Tibial nerve (tissue), 4 donors: ENCODE measurements at places on chromosomes 2 and 18.
A peak's percentile ranks its signal among the peaks of the same experiment; 100 is the strongest.

DNA sequence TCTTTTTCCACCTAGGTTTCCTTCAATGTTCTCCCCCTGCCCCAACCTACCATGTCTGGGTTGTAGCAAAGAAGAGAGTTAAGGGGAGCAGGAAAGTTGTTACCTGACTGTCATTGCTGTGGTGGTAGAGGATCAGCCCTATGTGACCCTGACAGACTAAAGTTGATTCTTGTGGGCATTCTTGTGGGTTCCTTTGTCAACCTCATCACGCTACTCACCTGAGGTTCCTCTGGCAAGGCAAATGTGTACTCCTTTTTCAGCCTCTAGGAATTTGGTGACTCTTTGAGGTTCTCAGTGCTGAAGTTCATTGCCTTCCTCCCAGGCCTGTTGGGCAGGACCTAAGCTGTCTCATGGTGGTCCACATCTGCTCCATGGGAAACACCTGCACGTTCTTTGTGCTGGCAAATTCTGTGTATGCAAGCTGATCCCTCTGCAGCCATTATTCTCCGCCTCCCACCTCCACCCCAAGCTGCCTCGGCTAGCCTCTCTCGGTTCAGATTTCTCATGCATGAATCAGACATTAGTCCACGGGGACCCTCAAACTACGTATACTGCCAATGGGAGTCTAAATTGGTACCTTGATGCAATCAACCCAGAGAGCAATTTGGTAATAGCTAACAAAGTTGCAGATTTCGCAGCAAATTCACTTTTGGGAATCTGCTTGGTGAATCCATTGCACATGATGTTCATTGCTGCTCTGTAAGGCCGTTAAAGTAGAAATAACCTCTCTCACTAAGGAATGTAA lies 1.5 kb upstream of the GMCL1 start:
- H3K4me1 ChIP-seq, result peaks cover 20% of the 10 kb centered on the region
- no peak overlapping the region for H3K4me3 ChIP-seq
- no peak for DNase-seq

DNA sequence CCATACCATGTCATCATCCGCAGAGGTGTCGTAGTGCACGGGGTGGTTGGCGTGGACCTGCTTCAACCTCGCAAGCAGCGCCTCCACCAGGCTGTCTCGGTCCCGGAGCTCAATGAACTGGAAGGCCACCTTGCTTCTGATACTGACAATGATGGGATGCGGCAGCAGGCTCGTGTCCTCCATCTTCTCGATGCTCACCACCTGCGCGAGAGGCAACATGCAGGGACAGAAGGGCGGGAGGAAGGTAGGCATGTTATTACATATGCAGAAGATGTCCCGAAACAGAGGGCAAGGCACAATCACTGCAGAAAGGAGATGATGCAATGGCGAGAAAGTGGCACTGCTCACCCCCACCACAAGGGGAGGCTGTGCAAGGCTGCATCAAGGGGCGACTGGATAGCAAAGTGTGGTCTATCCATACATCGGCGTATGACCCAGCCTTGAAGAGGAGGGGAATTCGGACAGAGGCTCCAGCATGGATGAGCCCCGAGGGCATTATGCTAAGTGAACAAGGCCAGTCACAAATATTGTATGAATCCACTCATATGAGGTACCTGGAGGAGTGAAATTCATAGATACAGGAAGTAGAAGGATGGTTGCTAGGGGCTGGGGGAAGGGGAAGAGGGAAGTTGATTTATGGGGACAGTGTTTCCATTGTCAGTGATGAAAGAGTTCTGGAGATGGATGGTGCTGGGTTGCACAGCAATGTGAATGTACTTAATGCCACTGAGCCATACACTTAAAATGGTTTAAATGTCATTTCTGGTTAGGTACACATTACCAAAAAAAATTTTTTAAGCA lies 36.6 kb downstream of the RPL31 start:
- no peak for DNase-seq
- H3K27me3 ChIP-seq, result no peaks in the 10 kb centered on the region
- H3K4me1 ChIP-seq, result no peaks in the 10 kb centered on the region
- H3K27ac ChIP-seq, result no peak overlapping the region

GRCh38 chr2:178072383-178073301 lies at the start of gene PDE11A:
Gene PDE11A (minus strand): TSS chr2:178072777. CDS start chr2:178072437, 340 bp downstream.
- H3K4me3 ChIP-seq, result peak within 1 kb of the TSS; percentile 53
- no peaks in the 10 kb centered on the region for H3K36me3 ChIP-seq
- peak; percentile 52 for DNase-seq
- no peaks in the 10 kb centered on the region for H3K4me1 ChIP-seq
- no peak within 1 kb of the TSS for H3K27ac ChIP-seq

GRCh38 chr2:110903548-110903947 lies 171.2 kb downstream of the ACOXL start:
- no peaks in the 10 kb centered on the region for H3K27me3 ChIP-seq
- no peaks in the 10 kb centered on the region for H3K4me1 ChIP-seq
- H3K27ac ChIP-seq, result no peak overlapping the region
- no peak for DNase-seq
- no peak overlapping the region for H3K4me3 ChIP-seq
- no peaks in the 10 kb centered on the region for H3K36me3 ChIP-seq

- no peaks in the 10 kb centered on the region for H3K4me1 ChIP-seq
- H3K27ac ChIP-seq, result no peak overlapping the region
- H3K36me3 ChIP-seq, result no peaks in the 10 kb centered on the region
- no peak for DNase-seq
- H3K27me3 ChIP-seq, result no peaks in the 10 kb centered on the region
Measured at GRCh38 chr18:31064130-31064529, 21.6 kb upstream of the DSC3 start.

DNA sequence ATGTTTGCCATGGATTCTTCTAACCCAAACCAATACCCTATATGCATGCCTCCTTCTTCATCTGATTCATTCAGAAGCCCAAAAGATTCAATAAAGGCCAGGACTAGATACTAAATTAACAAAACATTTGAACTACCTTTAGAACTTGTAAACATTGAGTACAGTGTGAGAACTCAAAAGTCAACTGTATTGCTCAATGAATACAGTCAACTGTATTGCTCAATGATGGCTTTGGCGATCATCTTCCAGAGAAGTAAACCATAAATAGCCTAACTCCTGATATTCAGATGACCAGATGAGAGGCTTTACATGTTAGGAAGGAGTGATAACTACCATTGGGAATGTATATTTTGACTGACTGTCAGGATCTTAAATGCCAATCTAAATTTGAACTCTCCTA lies 206.5 kb upstream of the ITGA4 start:
- H3K27me3 ChIP-seq, result no peaks in the 10 kb centered on the region
- no peaks in the 10 kb centered on the region for H3K4me1 ChIP-seq
- DNase-seq, result no peak
- H3K36me3 ChIP-seq, result no peaks in the 10 kb centered on the region
- no peak overlapping the region for H3K27ac ChIP-seq
- H3K4me3 ChIP-seq, result no peak overlapping the region

GRCh38 chr18:23723121-23723520 lies 33.9 kb downstream of the LAMA3 start:
- H3K27ac ChIP-seq, result no peak overlapping the region
- no peaks in the 10 kb centered on the region for H3K4me1 ChIP-seq
- DNase-seq, result no peak
- no peaks in the 10 kb centered on the region for H3K27me3 ChIP-seq
- H3K4me3 ChIP-seq, result no peak overlapping the region

DNA sequence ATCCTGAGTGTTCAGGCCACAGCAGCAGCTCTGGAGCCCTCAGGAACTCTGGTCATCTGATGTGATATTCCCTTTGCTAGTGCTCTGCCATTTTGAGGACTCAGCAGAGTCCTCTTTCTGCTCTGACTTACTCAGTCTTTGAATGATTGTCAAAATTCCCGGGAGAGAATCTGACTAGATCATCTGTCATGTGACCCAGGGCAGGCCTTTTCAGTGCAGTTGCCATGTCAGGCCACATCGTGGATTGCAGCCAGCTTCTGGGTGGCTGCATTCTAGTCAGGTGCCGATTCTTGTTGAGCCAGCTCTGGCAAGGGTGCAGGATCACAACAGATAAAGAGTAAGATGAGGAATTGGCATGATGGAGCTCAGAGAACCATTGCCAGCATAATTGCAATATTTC lies 795.6 kb downstream of the CPS1 start:
- DNase-seq, result no peak
- no peak overlapping the region for H3K27ac ChIP-seq
- no peaks in the 10 kb centered on the region for H3K27me3 ChIP-seq
- H3K4me1 ChIP-seq, result no peaks in the 10 kb centered on the region

DNA sequence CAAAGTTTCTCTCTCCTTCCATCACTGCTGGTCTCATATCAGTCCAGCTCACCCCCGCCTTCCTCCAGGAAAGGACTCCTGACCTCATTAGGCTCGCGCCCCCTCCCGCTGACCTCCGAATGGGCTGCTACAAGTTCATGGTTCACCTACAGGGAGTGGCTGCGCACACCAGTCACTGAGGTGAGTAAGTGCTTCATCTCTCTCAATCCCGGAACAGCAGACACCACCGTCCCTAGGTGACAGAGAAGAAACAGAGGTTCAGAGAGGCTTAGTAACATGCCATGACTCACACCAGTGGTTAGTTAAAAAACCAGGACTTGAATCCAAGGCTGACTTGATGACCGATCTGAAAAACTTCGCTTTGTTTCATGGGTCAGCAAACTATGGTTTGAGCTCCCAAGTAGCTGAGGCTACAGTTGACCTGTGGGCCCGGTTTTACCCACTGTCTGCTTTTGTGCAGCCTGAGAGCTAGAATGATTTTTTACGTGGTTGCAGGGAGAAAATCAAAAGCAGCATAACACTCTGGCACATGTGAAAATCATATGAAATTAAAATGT lies 42.0 kb downstream of the ZFP36L2 start:
- H3K27ac ChIP-seq, result no peak overlapping the region
- peaks cover 3% of the 10 kb centered on the region for H3K4me1 ChIP-seq
- H3K27me3 ChIP-seq, result no peaks in the 10 kb centered on the region
- no peak overlapping the region for H3K4me3 ChIP-seq
- no peak for DNase-seq

GRCh38 chr2:122481244-122481622 lies 725.8 kb downstream of the TSN start:
- no peak for DNase-seq
- no peak overlapping the region for H3K27ac ChIP-seq
- H3K27me3 ChIP-seq, result no peaks in the 10 kb centered on the region
- no peaks in the 10 kb centered on the region for H3K4me1 ChIP-seq

DNA sequence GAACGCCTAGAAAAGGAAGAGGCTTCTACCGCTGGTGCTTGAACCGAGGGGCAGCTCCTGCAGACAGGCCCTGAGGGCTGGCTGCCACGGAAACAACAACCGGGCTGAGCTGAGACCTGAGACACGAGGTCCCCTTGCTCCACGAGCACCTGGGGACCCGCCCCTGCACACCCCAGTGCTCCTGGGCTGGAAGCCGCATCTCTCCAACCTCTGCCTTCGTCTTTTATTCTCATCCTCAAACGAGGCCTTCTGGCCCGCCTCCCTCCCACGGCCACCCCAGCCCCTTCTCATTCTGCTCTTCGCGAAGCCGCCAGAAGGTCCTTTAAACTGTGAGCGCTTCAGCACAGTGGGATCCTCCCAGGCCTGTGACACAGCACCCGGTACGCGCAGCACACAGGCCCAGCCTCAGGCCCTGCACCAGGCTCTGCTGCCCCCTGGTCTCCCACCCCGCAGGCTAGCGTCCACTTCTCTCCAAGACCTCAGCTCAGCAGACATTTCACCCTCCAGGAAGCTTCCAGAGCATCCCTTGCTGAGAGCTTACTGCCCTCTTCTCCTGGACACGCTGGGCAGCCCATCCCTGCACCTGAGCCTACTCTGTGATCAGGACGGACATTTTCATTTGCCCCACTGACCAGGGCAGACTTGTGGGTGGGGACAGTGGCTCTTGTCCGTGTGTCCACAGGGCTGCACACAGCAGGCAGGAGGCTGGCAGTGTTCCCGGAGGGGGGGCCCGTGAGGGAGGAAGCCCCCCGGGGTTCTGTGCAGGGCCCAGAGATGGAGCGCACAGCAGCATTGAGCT lies 149.7 kb downstream of the PXDN start:
- H3K4me3 ChIP-seq, result no peak overlapping the region
- no peak for DNase-seq
- peak overlapping the region; percentile 43 for H3K27ac ChIP-seq
- H3K36me3 ChIP-seq, result no peaks in the 10 kb centered on the region

DNA sequence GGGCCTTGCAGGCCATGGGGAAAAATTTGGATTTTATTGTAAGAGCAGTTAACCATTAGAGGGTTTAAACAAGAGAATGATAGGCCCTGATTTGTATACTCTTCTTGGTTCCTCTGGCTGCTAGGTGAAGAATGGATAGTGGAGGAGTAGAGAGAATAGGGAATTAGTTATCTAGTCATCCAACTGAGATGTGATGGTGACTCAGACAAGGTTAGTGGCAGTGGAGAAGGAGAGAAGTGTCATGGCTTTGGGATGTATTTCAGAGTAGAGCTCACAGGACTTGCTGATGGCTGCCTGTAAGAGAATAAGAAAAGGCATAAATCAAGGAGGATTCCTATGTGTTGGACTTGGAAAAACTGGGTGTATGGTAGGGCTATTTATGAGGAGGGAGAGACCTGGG lies 169.4 kb downstream of the PLCL1 start:
- H3K27me3 ChIP-seq, result no peaks in the 10 kb centered on the region
- no peaks in the 10 kb centered on the region for H3K36me3 ChIP-seq
- H3K4me1 ChIP-seq, result no peaks in the 10 kb centered on the region
- no peak for DNase-seq
- H3K4me3 ChIP-seq, result no peak overlapping the region

- H3K4me3 ChIP-seq, result no peak overlapping the region
- no peaks in the 10 kb centered on the region for H3K27me3 ChIP-seq
- peak overlapping the region; percentile 41 for H3K27ac ChIP-seq
- no peak for DNase-seq
- H3K36me3 ChIP-seq, result no peaks in the 10 kb centered on the region
Measured at GRCh38 chr2:24881623-24882022, 38.4 kb downstream of the ADCY3 start.

- no peak overlapping the region for H3K27ac ChIP-seq
- no peak overlapping the region for H3K4me3 ChIP-seq
- no peaks in the 10 kb centered on the region for H3K36me3 ChIP-seq
- no peak for DNase-seq
Measured at GRCh38 chr2:133040170-133040569, 370.2 kb upstream of the LYPD1 start.

GRCh38 chr2:212893216-212893615 lies 258.2 kb downstream of the IKZF2 start:
- H3K4me1 ChIP-seq, result peaks cover 9% of the 10 kb centered on the region
- H3K4me3 ChIP-seq, result no peak overlapping the region
- H3K36me3 ChIP-seq, result no peaks in the 10 kb centered on the region

DNA sequence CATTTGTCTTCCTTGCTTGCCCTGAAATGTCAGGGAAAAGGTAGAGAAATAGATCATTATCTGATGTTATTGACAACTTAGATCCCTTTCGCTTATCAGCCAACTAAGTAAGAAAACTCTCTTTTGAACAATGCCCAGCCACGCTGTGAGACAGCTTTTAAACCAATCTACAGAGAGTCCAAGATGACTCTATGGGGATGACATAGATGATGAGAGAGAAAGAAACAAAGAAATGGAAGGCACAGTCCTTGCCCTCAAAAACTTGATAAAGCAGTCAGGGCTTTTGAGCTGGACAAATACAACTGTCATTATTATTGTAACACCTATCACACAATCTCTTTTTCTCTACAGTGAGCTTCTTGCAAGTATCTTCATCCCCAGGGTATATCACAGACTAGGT lies 222.6 kb downstream of the SETBP1 start:
- H3K27ac ChIP-seq, result no peak overlapping the region
- no peak overlapping the region for H3K4me3 ChIP-seq
- no peak for DNase-seq
- no peaks in the 10 kb centered on the region for H3K4me1 ChIP-seq
- no peaks in the 10 kb centered on the region for H3K36me3 ChIP-seq
- H3K27me3 ChIP-seq, result no peaks in the 10 kb centered on the region
